ENCODE measurements at places on chromosomes 1 and 21. TPM values are rescaled to one million over a fixed set of nuclear protein-coding genes. Genes with fewer than 3 reads are reported as not detected.

DNA sequence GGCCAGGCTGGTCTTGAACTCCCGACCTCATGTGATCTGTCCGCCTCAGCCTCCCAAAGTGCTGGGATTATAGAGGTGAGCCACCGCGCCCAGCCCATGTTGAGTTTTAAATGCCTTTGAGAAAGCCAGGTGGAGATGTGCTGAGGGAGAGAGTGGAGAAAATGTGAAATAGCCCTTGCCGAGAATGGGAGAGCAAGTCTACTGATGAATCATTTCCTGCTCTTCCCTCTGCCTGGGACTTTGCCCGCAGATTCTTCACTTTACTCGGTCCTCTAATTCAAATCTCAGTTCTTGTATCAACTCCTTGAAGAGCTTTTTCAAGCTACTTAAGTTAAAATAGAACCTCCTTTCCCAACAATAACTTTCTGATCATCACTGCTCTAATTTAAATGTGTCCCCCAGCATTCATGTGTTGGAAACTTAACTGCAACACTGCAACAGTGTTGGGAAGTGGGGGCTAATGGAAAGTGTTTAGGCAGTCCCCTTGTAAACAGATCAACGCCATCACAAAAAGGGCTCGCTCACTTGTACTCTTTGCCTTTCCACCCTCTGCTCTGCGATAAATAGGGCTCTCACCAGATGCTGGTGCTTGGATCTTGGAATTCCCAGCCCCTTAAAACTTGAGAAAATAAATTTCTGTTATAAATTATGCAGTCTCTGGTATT is 27.8 kb downstream of the OSBPL9 start:
- no peaks in the 10 kb centered on the region for H3K4me1 ChIP-seq
- H3K36me3 ChIP-seq, result no peaks in the 10 kb centered on the region
- no peak overlapping the region for H3K27ac ChIP-seq
- no peaks in the 10 kb centered on the region for H3K27me3 ChIP-seq
- no peak overlapping the region for H3K4me3 ChIP-seq

DNA sequence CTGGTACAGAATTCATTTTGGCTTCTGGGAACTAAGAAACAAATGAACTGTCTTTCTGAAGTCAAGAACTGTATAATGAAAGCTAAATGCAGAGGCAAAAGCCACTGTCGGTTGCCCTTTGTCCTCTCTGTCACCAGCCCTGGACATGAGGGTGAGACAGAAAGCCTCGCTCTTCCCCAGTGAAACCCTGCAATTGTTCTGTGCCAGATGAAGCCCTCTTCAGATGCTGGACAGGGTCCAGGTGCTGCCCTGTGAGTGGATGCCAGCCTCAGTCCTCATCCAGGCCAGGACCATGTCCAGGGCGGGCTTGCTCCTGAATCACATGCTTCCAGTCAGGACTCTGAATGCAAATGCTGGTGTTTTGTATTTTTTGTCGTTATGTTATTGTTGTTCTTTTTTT is 138.7 kb downstream of the RUNX1 start:
- no peak overlapping the region for H3K27ac ChIP-seq
- H3K4me1 ChIP-seq, result no peaks in the 10 kb centered on the region
- DNase-seq, result no peak
- H3K27me3 ChIP-seq, result no peaks in the 10 kb centered on the region
- no peak overlapping the region for H3K4me3 ChIP-seq

- H3K4me1 ChIP-seq, result no peaks in the 10 kb centered on the region
- no peak overlapping the region for H3K27ac ChIP-seq
- no peaks in the 10 kb centered on the region for H3K36me3 ChIP-seq
- no peak for DNase-seq
- H3K27me3 ChIP-seq, result no peaks in the 10 kb centered on the region
Measured at GRCh38 chr21:34858559-34858958, 189.8 kb downstream of the CLIC6 start.

- no peaks in the 10 kb centered on the region for H3K36me3 ChIP-seq
- H3K27ac ChIP-seq, result no peak overlapping the region
- H3K4me1 ChIP-seq, result no peaks in the 10 kb centered on the region
Measured at GRCh38 chr1:42737257-42737656, 2.8 kb downstream of the CLDN19 start.

DNA sequence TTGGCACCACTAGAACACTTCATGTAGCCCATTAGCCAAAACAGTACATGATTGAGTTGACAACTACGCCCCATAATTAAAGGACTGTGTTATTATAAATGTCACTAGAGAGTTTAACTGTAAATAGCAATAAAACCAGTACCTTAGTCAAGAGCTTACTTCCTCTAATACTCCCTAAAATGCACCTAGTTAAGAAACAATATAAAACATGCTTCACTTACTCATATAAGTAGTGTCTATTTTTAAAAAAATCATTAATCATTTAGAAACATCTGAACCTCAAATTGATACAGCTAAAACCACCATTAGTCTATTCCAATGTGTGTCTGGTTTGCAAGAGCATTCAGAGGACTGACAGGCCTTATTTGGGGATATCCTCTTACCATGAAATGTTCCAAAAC is 25.3 kb downstream of the PTP4A2 start:
- H3K4me3 ChIP-seq, result no peak overlapping the region
- H3K27ac ChIP-seq, result no peak overlapping the region
- H3K27me3 ChIP-seq, result no peaks in the 10 kb centered on the region
- no peaks in the 10 kb centered on the region for H3K36me3 ChIP-seq

- H3K36me3 ChIP-seq, result no peaks in the 10 kb centered on the region
- no peaks in the 10 kb centered on the region for H3K4me1 ChIP-seq
- no peak overlapping the region for H3K4me3 ChIP-seq
- DNase-seq, result no peak
- H3K27ac ChIP-seq, result no peak overlapping the region
Measured at GRCh38 chr1:195733826-195734225, 874.4 kb downstream of the KCNT2 start.

DNA sequence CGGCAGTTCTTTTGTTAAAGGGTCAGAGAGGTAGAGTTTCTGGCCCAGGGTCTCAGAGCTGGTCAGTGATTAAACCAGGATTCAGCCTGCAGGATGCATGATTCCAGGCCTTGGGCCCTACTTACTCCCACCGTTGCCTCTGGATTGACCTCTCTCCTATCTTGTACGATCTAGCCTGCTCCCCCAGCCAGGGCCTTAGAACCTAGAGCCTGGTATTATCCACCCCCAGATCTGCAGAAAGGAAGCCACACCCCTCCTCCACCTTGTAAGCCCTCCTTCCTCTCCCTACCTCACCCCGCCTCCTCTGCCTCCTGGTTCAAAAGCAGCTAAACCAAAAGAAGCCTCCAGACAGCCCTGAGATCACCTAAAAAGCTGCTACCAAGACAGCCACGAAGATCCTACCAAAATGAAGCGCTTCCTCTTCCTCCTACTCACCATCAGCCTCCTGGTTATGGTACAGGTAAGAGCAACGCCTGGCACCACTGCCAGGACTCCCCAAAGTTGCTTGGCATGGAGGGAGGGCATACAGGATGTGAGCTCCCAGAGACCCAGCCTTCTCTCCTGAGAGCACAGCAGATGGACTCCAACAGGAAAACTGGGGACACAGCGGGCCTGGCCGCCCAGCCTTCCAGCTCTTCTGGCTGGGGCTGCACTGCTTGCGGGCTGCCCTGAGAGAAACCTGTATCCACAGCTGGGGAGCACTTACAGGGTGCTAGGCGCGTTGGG is at the start of gene CD52:
Gene CD52 (plus strand): TSS at position 347 of the 726 bp plus-strand sequence. CDS start 60 bp downstream, at position 407.
- no peak within 1 kb of the TSS for H3K27ac ChIP-seq
- H3K27me3 ChIP-seq, result no peaks in the 10 kb centered on the region
- DNase-seq, result no peak

DNA sequence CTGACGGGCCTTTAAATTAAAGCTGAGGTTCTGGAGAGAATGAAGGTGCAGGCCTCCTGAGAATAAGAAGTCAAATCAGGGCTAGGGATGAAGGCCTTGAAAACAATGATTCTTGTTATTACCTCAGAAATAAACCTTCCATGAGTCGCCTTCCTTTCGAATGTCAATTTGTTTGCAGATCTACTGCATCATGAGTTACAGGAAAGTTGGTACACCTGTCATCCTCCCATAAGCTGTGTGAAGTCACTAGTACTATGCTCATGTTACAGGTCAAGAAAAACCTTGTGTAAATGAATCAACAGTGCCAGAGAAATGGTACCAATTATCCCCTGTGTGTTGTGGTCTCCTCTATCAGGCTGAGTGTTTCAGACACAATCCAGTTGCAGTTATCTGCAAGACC is 281.2 kb upstream of the PLXNA2 start:
- H3K36me3 ChIP-seq, result no peaks in the 10 kb centered on the region
- H3K4me1 ChIP-seq, result no peaks in the 10 kb centered on the region
- no peak for DNase-seq
- no peak overlapping the region for H3K27ac ChIP-seq
- no peak overlapping the region for H3K4me3 ChIP-seq

Gene WNT4
- 3.0 TPM for total RNA-seq

Gene SLC22A15
- total RNA-seq, result 2.0 TPM

Gene FNDC10
- 3.5 TPM for total RNA-seq

Gene PCP4L1
- total RNA-seq, result 10.1 TPM

Gene WASF2
- 63.6 TPM for total RNA-seq

Gene SYDE2
- 8.4 TPM for total RNA-seq

Gene TNFRSF18
- 3.1 TPM for total RNA-seq

Gene CALML6
- total RNA-seq, result 0.18 TPM

Measured in prostate gland (tissue), 2 donors.